ENCODE measurements at places on chromosomes 3 and 15.
A peak's percentile ranks its signal among the peaks of the same experiment; 100 is the strongest.

DNA sequence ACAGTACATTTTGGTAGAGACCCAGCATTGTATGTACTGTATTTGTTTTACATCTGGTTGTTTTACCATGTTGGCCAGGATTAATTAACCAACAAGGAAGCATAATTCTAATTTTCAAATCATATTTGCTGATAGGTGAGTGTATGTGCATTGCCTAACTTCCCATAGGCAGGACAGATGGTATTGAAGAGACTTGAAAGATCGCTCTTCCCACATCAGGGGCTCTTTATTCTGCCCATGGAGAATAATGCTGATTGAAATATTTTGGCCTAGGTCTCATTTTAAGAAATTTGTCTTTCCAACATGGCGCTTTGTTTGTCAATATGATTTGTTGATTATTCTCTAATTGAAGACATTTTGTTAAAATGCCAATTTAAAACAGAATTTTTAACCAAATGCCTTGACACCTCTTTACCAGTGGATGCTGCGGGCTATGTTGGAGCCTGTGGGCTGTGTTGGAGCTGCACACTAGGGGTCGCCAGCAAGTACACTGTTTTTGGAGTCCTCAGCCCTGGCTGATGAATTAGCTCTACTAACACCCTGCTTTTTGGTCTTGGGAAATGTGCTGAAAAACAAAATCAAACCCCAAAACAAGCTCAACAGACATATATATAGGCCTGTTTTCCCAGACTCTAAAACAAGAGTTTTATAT lies 5.3 kb downstream of the P2RY12 start:
- DNase-seq: peak; percentile 54

- DNase-seq: no peak
Observed at GRCh38 chr3:99186016-99186415, 284.5 kb upstream of the DCBLD2 start.

DNA sequence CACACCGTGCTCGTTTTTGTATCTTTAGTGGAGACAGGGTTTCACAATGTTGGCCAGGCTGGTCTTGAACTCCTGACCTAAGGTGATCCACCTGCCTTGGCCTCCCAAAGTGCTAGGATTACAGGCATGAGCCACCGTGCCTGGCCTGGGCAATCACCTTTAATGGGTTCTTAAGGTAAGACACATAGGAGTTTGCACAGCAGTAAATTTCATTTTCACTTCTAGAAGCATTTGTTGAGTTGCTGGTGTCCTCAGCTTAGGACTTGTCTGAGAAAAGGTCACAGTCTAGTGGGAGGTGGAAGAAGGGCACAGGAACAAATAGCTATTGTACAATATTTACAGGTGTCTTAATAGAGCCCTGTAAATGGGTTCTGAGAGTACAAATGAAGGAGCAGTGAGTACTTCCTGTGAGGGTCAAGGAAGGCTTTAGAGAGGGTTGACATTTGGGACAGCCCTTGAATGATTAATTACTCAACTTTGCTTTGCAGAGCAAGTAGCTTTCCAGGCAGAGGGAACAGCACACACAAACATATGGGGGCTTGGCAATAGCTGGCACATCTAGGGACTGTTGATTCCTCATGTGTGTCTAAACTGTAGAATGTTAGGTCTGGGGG lies 8.7 kb upstream of the ETV5 start:
- DNase-seq: no peak

- DNase-seq: no peak
Observed at GRCh38 chr3:69723389-69723788, 15.9 kb upstream of the MITF start.

DNA sequence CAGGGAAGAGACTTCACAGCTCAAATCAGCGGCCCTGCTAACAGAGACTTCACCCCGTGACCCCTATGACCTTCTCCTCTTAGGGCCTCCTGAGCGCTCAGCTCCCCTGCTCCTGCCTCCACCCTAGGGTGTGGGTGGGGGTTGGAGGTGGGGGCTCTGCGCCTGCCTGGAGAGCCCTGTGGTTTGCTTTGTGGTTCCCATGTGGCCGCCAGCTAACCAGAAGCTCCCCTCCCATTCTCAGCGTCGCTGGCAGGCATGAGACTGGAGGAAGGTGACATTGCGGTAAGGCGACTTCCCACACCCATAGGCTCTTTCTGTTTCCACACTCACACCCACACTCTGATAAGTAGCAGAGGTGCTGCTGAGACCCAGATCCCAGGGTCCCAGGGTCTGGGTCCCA lies 27.6 kb downstream of the XYLB start:
- DNase-seq: peak; percentile 88

GRCh38 chr15:91992945-91993344 lies 139.4 kb downstream of the SLCO3A1 start:
- DNase-seq: no peak

- DNase-seq: no peak
Observed at GRCh38 chr3:124576565-124577493, 153.4 kb upstream of the UMPS start.

DNA sequence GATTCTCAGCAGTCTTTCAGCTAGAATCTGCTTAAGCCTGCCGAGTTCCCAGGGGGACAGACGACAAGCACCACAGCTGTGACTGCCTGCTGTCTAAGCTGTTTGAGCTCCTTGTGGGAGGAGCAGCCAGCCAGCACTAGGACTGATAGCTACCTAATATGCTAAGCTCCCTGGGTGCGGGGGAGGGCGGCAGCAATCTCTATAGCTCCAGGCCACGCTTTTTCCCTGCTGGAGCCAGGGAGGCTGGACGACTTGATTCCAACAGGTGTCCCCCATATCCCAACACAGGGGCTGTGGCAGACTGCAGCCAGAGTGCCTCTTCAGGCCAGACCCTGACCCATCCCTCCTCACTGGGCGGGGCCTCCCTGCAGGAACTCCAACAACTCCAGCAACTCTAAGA lies 134.1 kb upstream of the ARPP21 start:
- no peak for DNase-seq

- peak; percentile 2 for DNase-seq
Observed at GRCh38 chr3:187521546-187521945, 148.6 kb downstream of the SST start.

GRCh38 chr15:43317566-43318184 lies 12.7 kb downstream of the LCMT2 start:
- no peak for DNase-seq

- no peak for DNase-seq
Observed at GRCh38 chr3:195446359-195446758, 3.5 kb upstream of the ACAP2 start.

DNA sequence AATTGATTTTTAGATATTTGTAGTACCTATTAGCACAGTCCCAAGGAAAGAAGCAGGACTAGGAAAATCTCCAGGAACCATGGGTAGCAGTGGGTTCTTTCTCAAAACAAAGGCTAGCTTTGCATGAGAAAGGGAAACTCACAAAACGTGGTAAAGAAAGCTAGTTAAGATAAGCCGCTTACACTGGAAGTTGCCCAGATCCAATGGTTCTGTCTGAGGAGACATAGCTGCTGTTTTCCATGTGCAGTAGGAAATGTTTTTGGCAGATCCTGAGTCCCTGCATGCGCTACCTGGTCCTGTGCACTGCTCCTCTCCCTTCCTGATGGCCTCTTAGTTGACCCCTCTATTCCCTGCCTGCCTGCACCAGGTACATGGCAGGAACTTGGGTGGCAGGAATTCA lies 60.4 kb downstream of the TFG start:
- DNase-seq: no peak

GRCh38 chr3:24963762-24964625 lies 464.1 kb upstream of the RARB start:
- DNase-seq: peak; percentile 22

DNA sequence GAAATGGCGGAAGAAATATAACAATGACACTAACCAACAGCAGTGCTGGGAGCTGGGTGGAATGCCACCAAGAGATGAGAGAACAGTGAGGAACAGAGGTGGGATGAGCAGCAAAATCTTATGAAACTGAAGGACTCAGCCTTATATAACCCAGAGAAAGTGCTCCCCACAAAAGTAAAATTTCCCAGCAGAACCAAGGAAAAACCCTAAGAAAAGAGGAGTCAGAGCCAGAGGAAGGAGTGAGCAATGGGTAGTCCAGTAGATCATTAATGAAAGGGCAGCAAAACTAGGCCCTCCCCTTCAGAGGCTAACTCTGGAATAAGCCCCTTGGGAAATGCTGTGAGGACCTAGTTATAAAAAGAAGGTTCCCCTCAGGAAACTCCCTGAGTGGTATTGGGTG lies 24.7 kb upstream of the UBE2E1 start:
- no peak for DNase-seq

DNA sequence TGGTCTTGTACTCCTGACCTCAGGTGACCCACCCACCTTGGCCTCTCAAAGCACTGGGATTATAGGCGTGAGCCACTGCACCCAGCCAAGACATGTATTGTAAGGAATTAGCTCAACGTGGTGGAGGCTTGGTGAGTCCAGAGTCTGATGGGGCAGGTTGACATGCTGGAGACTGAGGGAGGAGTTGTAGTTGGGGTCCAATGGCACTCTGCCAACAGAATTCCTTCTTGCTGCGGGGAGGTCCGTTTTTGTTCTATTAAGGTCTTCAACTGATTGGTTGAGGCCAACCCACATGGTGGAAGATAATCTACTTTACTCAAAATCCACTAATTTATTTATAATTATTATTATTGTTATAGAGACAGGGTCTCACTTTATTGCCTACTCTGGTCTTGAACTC lies 30.1 kb downstream of the PLA2G4D start:
- no peak for DNase-seq

GRCh38 chr3:157176934-157177333 lies 17.0 kb upstream of the CCNL1 start:
- DNase-seq: no peak

DNA sequence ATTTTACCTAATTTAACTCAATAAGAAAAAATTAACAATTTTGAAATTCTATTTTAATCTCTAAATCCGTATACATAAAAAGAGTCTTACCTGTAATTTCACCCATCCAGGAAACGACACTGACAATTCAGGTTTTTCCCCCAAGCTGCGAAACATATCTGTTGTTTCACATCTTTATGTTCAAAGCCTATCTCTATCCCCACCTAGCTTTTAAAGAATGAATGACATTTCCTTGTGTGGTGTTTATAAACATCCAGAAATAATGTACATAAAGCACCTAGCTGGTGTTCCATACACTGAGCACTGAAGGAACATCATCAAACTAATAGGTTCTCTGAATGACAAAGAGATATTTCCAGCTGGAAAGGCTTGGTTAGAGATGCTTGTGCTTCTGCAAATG lies 867.8 kb downstream of the SQOR start:
- no peak for DNase-seq

DNA sequence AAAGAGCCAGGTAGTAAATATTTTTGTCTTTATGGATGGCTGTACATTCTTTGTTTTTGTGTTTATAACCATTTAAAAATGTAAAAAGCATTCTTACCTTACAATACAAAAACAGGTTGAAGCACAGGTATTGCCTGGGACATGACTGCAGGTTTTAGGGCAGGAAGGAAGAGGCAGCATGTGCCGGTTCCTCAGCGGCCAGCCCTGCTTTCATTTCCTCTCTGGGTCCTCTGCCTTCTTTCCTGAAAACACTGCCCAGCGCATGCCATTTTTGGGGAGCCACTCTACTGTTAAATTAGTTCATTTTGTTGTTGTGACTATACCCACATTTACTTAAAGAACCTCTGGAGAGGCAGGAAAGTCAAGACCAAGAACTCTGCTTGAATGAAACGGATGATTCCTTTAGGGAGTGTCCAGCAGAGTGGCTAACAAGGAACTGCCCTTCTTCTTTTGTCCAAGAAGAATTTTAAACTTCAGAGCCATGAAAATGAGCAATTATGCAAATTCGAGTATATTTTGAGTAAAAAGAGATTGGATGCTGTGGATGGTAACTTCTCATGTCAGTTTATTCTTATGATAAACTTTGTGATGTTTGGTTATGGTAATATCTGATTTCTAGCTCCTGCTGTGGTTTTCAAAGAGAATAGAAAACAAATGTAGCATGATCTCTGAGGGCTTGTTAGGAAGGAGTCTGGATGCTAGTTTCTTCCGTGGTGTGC lies 52.7 kb downstream of the SACM1L start:
- no peak for DNase-seq
